ENCODE measurements at places on chromosomes 4 and X.

- no peak for DNase-seq
- H3K4me3 ChIP-seq, result no peak overlapping the region
- no peaks in the 10 kb centered on the region for H3K4me1 ChIP-seq
Observed at GRCh38 chrX:21764008-21764407, 6.1 kb upstream of the SMPX start.

GRCh38 chrX:39814391-39814790 lies 283.4 kb downstream of the BCOR start:
- no peaks in the 10 kb centered on the region for H3K4me1 ChIP-seq
- peaks cover 5% of the 10 kb centered on the region for H3K27me3 ChIP-seq
- no peak overlapping the region for H3K4me3 ChIP-seq
- no peak for DNase-seq

- H3K4me3 ChIP-seq, result no peak overlapping the region
- no peaks in the 10 kb centered on the region for H3K27me3 ChIP-seq
- peak overlapping the region; percentile 58 for H3K27ac ChIP-seq
- DNase-seq, result peak; percentile 49
- no peaks in the 10 kb centered on the region for H3K4me1 ChIP-seq
Observed at GRCh38 chr4:125796138-125796537, 481.4 kb downstream of the FAT4 start.

GRCh38 chr4:101103381-101104142 lies 243.8 kb downstream of the PPP3CA start:
- peaks cover 30% of the 10 kb centered on the region for H3K4me1 ChIP-seq
- H3K4me3 ChIP-seq, result no peak overlapping the region
- DNase-seq, result peak; percentile 10
- no peaks in the 10 kb centered on the region for H3K27me3 ChIP-seq

- H3K4me1 ChIP-seq, result peaks cover 17% of the 10 kb centered on the region
- no peaks in the 10 kb centered on the region for H3K27me3 ChIP-seq
- no peak for DNase-seq
- H3K36me3 ChIP-seq, result peaks cover 12% of the 10 kb centered on the region
Observed at GRCh38 chrX:2497961-2498780, 2.6 kb downstream of the DHRSX start.

- H3K36me3 ChIP-seq, result no peaks in the 10 kb centered on the region
- H3K4me3 ChIP-seq, result no peak overlapping the region
- H3K27me3 ChIP-seq, result no peaks in the 10 kb centered on the region
- no peak overlapping the region for H3K27ac ChIP-seq
- no peak for DNase-seq
Observed at GRCh38 chrX:20529301-20529700, 262.6 kb upstream of the RPS6KA3 start.

- DNase-seq, result no peak
- H3K27ac ChIP-seq, result peak overlapping the region; percentile 60
- peaks cover 6% of the 10 kb centered on the region for H3K27me3 ChIP-seq
- no peak overlapping the region for H3K4me3 ChIP-seq
Observed at GRCh38 chrX:72041871-72042851, 89.6 kb downstream of the RTL5 start.

DNA sequence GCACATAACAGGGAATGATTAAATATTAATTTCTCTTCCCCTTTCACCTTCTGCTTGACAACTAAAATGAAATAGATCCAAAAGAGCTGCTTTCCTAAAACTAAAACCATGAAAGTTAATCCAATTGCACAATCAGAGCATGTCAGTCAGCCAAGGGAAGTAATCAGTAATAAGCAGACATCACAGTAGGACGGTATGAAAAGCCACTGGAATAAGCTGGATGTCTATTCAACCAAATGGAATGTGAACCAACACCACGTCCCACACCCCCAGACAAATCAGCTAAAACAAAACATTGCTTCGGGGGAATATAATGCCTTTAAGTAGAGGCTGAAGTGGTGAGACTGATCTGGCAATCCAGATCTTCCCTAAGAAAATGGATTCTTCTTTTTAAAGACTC lies 859.4 kb upstream of the FTHL17 start:
- H3K27me3 ChIP-seq, result no peaks in the 10 kb centered on the region
- H3K27ac ChIP-seq, result no peak overlapping the region
- no peaks in the 10 kb centered on the region for H3K36me3 ChIP-seq
- DNase-seq, result no peak
- H3K4me1 ChIP-seq, result no peaks in the 10 kb centered on the region

- no peaks in the 10 kb centered on the region for H3K36me3 ChIP-seq
- H3K27me3 ChIP-seq, result no peaks in the 10 kb centered on the region
- no peaks in the 10 kb centered on the region for H3K4me1 ChIP-seq
Observed at GRCh38 chr4:43066415-43066814, 173.9 kb downstream of the GRXCR1 start.

DNA sequence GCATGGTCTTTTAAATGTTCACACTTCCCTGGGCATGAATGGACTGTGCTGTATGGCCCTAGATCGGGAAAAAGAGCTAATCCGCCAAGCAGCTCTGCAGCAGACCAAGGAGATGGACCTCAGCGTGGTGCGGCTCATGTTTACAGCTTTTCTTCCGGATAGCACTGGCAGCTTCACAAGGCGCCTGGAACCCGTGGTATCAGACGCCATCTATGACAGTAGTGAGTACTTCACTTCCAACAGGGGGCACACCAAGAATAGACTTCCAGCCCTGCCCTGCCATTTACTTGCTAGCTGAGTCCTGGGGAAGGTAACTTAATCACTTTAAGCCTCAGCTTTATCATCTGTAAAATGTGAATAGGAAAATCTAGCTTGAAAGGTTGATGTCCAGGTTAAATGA lies 77.7 kb downstream of the NFKB1 start:
- H3K36me3 ChIP-seq, result peaks cover 39% of the 10 kb centered on the region
- H3K27me3 ChIP-seq, result no peaks in the 10 kb centered on the region

- H3K4me3 ChIP-seq, result no peak overlapping the region
- no peaks in the 10 kb centered on the region for H3K27me3 ChIP-seq
- H3K4me1 ChIP-seq, result peaks cover 15% of the 10 kb centered on the region
- H3K36me3 ChIP-seq, result no peaks in the 10 kb centered on the region
- no peak for DNase-seq
Observed at GRCh38 chr4:48133669-48134068, 381 bp downstream of the TXK start.

DNA sequence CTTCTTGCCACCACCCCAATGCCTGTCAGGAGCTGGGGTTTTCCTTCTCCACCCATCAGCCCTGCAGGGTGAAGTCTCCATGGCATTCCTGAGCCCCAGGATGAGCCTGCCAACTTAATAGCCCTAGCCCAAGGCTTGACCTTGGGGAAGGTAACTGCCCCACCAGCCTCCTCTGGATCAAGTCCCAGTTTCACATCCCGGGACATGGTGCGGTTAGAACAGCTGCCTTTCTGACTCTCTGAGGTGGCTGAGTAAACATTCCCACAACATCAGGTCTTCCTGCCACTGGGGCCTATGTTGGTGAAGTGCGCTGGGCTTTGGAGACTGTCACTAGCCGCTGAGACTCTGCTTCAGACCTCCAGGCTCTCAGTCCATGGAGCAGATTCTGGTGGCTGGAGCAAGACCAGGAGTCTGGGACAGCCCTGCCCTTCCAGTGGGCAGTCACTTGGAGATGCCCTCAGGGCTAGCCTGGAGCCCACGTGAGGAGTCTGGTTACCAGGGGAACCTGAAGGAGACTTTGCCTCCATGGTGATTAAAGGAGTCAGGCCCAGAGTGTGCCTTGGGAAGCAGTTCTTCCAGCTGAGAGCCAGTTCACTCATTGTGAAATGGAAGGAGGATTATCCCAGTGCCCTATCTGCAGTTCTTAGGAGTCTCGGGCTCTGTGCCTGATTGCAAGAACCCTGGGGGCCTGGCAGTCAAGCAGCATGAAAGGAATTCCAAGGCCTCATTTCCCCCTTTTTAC lies 56.8 kb downstream of the SMIM20 start:
- no peaks in the 10 kb centered on the region for H3K27me3 ChIP-seq
- no peak overlapping the region for H3K27ac ChIP-seq
- DNase-seq, result no peak
- H3K4me3 ChIP-seq, result no peak overlapping the region
- H3K36me3 ChIP-seq, result no peaks in the 10 kb centered on the region
- H3K4me1 ChIP-seq, result no peaks in the 10 kb centered on the region

- H3K36me3 ChIP-seq, result no peaks in the 10 kb centered on the region
- no peaks in the 10 kb centered on the region for H3K27me3 ChIP-seq
- no peak overlapping the region for H3K27ac ChIP-seq
- no peak for DNase-seq
Observed at GRCh38 chr4:139619644-139620043, 46.0 kb upstream of the MGST2 start.

GRCh38 chr4:163143532-163143931 lies 23.2 kb downstream of the NAF1 start:
- no peaks in the 10 kb centered on the region for H3K27me3 ChIP-seq
- H3K36me3 ChIP-seq, result peaks cover 34% of the 10 kb centered on the region
- DNase-seq, result no peak
- no peaks in the 10 kb centered on the region for H3K4me1 ChIP-seq
- no peak overlapping the region for H3K4me3 ChIP-seq
- no peak overlapping the region for H3K27ac ChIP-seq

- peaks cover 11% of the 10 kb centered on the region for H3K4me1 ChIP-seq
- H3K27me3 ChIP-seq, result no peaks in the 10 kb centered on the region
- no peak for DNase-seq
Observed at GRCh38 chr4:40261231-40262076, 64.6 kb downstream of the RHOH start.

DNA sequence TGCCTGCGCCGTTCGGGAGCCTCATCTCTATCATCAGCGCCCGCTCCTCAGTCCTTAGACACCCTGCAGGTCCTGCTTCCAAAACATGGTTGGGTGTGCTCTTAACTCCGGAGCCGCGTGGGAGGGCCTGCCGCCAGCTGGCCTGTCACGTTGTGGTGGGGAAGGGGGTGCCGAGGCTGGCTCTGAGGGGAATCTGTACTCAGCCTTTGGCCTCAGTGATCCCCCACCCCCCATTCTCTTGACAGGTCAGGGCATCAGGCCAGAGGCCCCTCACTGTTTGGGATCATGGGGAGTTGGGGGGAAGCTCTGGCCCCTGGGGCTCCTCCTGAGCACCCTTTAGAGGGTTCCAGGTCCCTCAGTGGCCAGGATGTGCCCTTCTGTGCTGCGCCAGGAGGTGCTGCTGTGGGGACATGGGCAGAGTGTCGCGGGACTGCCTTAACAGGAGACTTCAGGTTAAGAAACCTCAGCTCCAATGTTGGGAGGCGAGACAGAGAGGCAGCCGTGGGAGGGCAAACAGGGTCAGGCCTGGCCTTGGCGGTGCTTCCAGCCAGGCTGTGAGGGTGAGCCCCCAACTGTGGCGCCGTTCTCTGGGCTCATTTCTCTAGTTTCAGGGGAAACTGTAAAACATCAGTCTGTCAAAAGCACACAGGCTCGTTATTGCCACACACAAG lies 33.5 kb downstream of the TRMT44 start:
- peaks cover 21% of the 10 kb centered on the region for H3K36me3 ChIP-seq
- no peaks in the 10 kb centered on the region for H3K4me1 ChIP-seq
- no peak overlapping the region for H3K4me3 ChIP-seq
- DNase-seq, result peak; percentile 33
- no peaks in the 10 kb centered on the region for H3K27me3 ChIP-seq

DNA sequence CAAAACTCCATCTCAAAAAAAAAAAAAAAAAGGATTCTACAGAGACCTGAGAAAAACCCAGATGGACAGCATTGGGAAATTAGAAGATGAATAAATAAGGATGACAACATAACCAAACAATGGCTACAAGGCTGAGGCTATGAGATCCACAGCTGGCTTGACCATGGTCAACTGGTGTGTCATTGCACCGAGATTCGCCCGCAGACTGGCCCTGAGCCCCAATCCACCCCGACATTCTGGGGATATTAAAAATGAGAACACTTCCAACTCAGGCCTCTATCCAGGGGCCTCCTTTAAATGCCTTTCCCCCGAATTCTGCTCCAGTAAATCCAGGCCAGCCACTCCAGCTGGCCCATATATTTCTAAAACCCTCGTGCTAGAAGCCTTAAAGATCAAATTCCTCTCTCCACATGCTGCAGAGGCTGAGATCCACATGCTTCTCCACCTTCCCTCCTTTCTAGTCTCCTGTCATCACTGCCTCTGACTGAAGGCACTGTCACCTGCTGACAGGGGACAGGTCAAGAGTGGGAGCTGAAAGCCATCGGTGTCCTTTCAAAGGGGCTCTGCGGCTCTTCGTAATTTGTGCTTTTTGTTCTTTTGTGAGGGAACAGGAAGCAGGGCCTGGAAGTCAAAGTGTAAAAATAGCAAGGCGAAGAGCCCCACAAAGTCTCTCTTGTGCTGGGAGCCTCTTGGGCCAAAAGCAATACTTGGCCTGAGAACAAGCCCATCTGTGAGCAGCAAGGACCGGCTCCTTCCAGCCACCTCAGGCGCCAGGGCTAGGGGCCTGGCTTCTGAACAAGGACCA lies 203.7 kb downstream of the NSUN7 start:
- no peak overlapping the region for H3K27ac ChIP-seq
- no peak overlapping the region for H3K4me3 ChIP-seq
- H3K4me1 ChIP-seq, result no peaks in the 10 kb centered on the region
- no peaks in the 10 kb centered on the region for H3K27me3 ChIP-seq

DNA sequence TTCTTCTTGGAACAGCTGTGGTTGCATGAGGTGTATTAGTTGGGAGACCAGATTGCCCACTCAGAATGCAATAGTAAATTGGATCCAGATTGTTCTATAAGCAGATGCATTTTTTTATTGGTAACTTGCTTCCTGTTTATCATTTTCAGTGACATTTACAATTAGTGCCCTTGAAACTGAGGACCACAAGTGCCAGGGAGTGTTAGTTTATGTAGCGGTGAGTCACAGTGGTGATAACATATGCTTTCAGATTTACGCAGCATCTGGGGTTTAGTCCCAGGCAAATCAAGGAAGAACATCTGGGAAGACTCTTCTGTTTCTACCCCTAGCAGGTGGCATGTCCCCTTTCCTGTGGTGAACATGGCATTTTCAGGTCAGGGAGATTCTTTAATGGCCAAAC lies 24.1 kb downstream of the FRMPD4 start:
- no peaks in the 10 kb centered on the region for H3K4me1 ChIP-seq
- no peak overlapping the region for H3K27ac ChIP-seq
- DNase-seq, result no peak
- H3K27me3 ChIP-seq, result no peaks in the 10 kb centered on the region
- H3K4me3 ChIP-seq, result no peak overlapping the region

- DNase-seq, result no peak
- no peaks in the 10 kb centered on the region for H3K36me3 ChIP-seq
- H3K4me1 ChIP-seq, result peaks cover 11% of the 10 kb centered on the region
- H3K4me3 ChIP-seq, result no peak overlapping the region
Observed at GRCh38 chr4:120688791-120689190, 233.7 kb downstream of the PRDM5 start.

Measured in SK-N-SH (cell line).